ENCODE measurements at places on chromosomes 6 and 20.

DNA sequence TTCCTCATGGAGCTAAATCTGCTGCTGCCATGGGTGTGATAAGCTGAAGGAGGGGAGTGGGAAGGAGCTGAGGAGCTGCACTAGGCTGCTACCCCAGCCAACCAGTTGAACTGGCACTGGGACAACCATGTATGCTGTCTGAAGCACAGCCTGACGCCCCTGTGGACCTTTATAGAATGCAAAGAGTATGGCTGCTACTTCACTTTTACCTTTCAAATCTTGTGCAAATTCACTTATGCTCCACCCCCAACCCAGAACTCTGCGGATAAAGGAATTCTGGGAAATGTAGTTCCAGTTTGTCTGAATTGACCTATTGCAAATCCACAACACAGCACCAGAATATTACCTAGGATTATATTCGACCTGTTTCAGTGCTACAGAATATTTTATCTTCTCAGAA, 217.4 kb upstream of the SLC35B3 start:
- no peak overlapping the region for H3K27ac ChIP-seq
- no peak for DNase-seq
- no peaks in the 10 kb centered on the region for H3K4me1 ChIP-seq
- H3K36me3 ChIP-seq: no peaks in the 10 kb centered on the region
- no peak overlapping the region for H3K4me3 ChIP-seq
- no peaks in the 10 kb centered on the region for H3K27me3 ChIP-seq

- H3K27ac ChIP-seq: peak overlapping the region; percentile 95
- peaks cover 8% of the 10 kb centered on the region for H3K4me1 ChIP-seq
- H3K27me3 ChIP-seq: no peaks in the 10 kb centered on the region
- peak overlapping the region; percentile 66 for H3K4me3 ChIP-seq
- no peak for DNase-seq
- H3K36me3 ChIP-seq: no peaks in the 10 kb centered on the region
Observed at GRCh38 chr6:143844006-143844405, 868 bp downstream of the LTV1 start.

- H3K4me1 ChIP-seq: peaks cover 4% of the 10 kb centered on the region
- no peak overlapping the region for H3K4me3 ChIP-seq
- DNase-seq: no peak
- no peaks in the 10 kb centered on the region for H3K36me3 ChIP-seq
Observed at GRCh38 chr6:3263096-3263495, 4.3 kb downstream of the PSMG4 start.

DNA sequence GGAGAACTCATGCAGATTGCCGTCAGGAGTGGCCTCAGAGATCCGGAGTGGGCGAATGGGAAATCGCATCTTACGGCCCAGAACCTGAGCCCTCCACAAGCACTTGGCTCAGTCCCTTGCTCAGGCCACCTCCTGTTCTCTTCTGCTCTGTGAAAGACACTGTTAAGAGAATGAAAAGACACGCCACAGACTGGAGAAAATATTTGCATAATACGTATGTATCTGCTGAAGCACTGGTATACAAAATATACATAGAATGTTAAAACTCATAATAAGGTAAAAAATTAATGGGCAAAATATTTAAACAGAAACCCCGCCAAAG, 838 bp upstream of the POM121L2 start:
- no peak overlapping the region for H3K4me3 ChIP-seq
- peaks cover 45% of the 10 kb centered on the region for H3K27me3 ChIP-seq
- no peaks in the 10 kb centered on the region for H3K36me3 ChIP-seq
- H3K4me1 ChIP-seq: no peaks in the 10 kb centered on the region
- DNase-seq: no peak

GRCh38 chr6:111456208-111456607, 26.8 kb downstream of the REV3L start:
- no peak overlapping the region for H3K27ac ChIP-seq
- H3K4me1 ChIP-seq: no peaks in the 10 kb centered on the region
- peaks cover 10% of the 10 kb centered on the region for H3K36me3 ChIP-seq
- H3K4me3 ChIP-seq: no peak overlapping the region
- H3K27me3 ChIP-seq: no peaks in the 10 kb centered on the region

DNA sequence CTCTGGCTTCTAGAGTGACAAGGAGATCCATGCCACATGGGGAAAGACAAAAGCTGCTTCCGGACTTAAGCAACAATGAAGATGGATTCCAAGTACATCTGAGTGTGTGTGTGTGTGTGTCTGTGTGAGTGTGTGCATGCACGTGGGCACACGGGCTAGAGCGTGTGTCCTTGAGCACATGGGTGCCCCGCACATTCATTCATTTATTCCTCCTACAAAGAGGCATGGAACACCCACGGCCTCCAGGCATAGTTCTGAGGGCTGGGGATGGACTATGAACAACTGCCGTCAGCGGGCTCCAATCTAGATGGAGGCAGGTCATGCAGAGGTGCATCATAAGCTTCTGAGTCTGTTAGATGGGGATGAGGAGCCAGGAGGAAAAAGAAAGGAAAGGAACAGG, 49.1 kb downstream of the GRM4 start:
- H3K27ac ChIP-seq: no peak overlapping the region
- no peaks in the 10 kb centered on the region for H3K36me3 ChIP-seq
- H3K4me3 ChIP-seq: no peak overlapping the region
- H3K4me1 ChIP-seq: no peaks in the 10 kb centered on the region
- peaks cover 46% of the 10 kb centered on the region for H3K27me3 ChIP-seq

DNA sequence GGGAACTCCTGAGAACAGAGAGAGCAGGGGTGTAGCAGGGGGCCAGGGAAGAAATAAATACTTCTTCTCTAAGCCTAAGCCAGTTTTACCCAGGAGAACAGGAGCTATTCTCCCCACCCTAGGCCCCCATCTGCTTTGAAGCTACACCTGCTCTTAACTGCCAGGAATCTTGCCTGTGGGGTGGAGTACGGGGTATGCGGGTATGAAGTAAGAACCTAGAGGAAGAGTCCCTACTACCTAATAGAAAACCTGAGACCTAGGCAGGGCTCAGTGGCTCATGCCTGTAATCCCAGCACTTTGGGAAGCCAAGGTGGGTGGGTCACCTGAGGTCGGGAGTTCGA, 1.5 kb downstream of the SLC29A1 start:
- peak overlapping the region; percentile 98 for H3K27ac ChIP-seq
- no peaks in the 10 kb centered on the region for H3K27me3 ChIP-seq
- DNase-seq: no peak

GRCh38 chr6:105991561-105992314, 94.4 kb upstream of the PRDM1 start:
- no peaks in the 10 kb centered on the region for H3K4me1 ChIP-seq
- peak overlapping the region; percentile 76 for H3K27ac ChIP-seq
- H3K27me3 ChIP-seq: no peaks in the 10 kb centered on the region
- H3K4me3 ChIP-seq: peak overlapping the region; percentile 52

All from breast epithelium (tissue), 4 donors.